ENCODE measurements at places on chromosomes 16 and 17. TPM values are rescaled to one million over a fixed set of nuclear protein-coding genes. Genes with fewer than 3 reads are reported as not detected.

- H3K27me3 ChIP-seq, result peaks cover 12% of the 10 kb centered on the region
- DNase-seq, result no peak
- no peak overlapping the region for H3K27ac ChIP-seq
Measured at GRCh38 chr17:42096360-42097111, 1.7 kb downstream of the ZNF385C start.

DNA sequence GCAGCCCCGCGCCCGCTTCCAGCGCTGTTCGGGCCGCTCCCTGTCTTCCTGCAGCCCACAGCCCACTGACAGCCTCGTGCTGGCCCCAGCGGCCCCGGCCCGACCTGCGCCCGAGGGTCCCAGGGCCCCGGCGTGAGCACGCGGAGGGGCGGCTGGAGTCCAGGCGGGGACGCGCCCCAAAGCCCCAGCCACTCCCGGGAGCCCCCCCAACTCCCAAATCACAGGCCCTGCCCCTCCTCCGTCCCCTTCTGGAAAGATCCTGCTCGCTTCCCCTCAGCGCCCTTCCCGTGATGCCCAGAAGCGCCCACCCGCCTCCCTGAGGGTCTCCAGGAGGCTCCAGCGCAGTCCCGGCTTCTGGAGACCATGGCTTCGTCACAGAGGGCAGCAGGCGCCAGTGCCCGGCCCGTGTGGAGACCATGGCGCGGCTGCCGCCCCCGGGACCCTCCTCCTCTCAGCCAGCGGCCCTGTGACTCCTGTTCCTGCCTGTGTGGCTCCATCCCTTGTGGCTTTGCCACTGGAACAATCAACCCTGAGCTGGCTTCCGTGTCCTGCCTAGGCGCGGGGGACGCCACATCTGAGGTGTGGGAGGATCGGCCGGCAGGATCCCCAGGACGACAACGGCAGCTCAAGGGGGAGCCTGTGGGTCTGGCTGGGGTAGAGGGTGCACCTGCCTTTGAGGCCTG is 3.9 kb downstream of the UTS2R start:
- no peak for DNase-seq
- H3K4me3 ChIP-seq, result no peak overlapping the region
- H3K27me3 ChIP-seq, result peaks cover 14% of the 10 kb centered on the region
- no peaks in the 10 kb centered on the region for H3K36me3 ChIP-seq
- H3K27ac ChIP-seq, result no peak overlapping the region

DNA sequence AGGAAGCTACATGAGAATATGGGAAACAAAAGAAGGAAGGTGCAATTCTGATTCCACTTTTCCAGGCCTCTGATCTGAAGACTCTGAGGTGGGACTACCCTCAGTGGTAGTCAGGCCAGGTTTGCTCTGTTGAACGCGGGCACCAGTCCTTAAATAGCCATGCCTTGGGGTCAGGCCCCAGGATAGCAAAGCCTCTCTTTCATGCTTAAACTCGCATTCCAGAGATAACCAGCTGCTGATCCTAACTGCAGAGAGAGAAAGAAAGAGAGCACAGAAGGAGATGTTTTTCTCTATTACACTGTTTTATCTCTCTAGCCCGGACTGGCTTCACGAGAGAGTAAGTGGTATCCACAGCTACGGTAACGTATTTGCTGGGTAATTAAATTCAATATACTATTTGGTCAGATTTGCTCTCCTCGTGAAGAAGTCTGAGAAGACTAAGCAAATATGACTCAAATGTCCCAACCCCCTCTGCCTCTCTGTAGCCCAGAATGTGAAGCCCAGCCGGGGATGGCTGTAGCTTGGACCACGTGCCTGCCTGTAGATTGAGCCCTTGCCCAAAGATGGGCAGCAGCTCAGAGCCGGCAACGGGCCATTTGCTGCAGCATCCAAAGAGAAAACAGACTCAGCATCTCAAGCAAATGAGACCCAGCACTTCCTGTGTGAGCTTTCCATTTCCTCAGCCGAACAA is 122.2 kb downstream of the SMG6 start:
- peaks cover 6% of the 10 kb centered on the region for H3K4me1 ChIP-seq
- no peak overlapping the region for H3K27ac ChIP-seq
- DNase-seq, result no peak
- H3K4me3 ChIP-seq, result no peak overlapping the region

DNA sequence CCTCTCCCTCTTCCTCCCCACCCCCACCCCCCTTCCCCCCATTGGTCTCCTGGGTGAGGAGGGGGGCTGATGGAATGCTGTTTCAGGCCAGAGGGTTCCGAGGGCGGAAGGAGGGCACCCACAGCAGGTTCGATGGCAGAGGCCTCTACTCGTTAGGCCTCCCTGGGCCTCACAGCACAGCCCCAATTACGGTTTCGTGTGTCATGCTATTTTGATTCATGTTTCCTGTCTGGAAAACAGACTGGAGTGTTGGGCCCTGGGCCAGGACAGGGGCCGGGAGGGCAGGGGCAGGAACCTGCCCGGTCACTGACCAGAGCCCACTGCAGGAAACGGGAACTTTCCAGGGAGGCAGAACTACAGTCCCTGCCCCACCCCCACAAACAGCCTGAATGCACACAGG is 138.2 kb downstream of the C16orf95 start:
- H3K27ac ChIP-seq, result no peak overlapping the region
- no peaks in the 10 kb centered on the region for H3K27me3 ChIP-seq
- peak; percentile 43 for DNase-seq
- H3K36me3 ChIP-seq, result no peaks in the 10 kb centered on the region
- no peaks in the 10 kb centered on the region for H3K4me1 ChIP-seq

- H3K27ac ChIP-seq, result no peak overlapping the region
- no peaks in the 10 kb centered on the region for H3K27me3 ChIP-seq
- no peaks in the 10 kb centered on the region for H3K36me3 ChIP-seq
- no peak for DNase-seq
- no peak overlapping the region for H3K4me3 ChIP-seq
Measured at GRCh38 chr17:82976982-82977488, 102.4 kb upstream of the METRNL start.

DNA sequence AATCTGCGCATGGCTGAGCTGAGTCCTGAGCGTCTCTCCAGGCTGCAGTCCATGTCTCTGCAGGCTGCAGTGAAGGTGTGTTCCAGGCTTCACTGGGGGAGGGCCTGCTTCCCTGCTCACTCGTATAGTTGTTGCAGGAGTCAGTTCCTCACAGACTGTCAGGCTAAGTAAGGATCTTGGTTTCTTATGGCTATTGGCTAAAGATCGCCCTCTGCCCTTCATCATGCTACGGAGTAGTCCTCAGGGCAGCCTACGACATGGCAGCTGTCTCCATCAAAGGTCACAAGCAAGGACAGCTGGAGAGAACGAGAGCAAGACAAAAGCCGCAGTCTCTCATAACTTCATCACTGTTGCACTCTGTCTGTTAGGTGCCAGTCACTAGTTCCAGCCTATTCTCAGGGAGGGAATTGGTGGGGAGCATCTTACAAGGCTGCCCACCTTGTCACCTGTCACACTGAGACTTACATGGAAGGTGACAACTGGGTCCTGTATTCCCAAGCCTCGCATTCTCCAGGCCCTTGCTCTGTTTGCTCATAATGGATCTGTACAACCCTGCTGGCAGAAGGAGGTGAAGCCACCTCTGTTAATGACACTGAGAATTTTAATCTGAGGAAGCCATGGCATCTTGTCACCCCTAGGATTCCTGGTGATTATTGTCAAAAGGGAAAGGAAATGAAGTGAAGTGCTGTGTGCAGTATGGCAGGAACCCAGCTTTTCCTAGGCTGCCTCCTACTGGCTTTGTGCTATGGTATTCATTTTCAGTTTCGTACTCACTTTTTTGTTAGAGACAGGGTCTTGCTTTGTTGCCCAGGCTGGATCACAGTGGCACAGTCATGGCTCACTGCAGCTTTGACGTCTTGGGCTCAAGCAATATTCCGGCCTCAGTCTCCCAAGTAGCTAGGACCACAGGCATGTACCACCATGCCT is 43.4 kb downstream of the MFSD11 start:
- H3K4me1 ChIP-seq, result no peaks in the 10 kb centered on the region
- peaks cover 11% of the 10 kb centered on the region for H3K36me3 ChIP-seq
- H3K27me3 ChIP-seq, result no peaks in the 10 kb centered on the region
- no peak overlapping the region for H3K4me3 ChIP-seq
- H3K27ac ChIP-seq, result no peak overlapping the region

GRCh38 chr16:25014500-25015147 is 545 bp downstream of the ARHGAP17 start:
- H3K4me1 ChIP-seq, result no peaks in the 10 kb centered on the region
- peaks cover 21% of the 10 kb centered on the region for H3K36me3 ChIP-seq
- H3K4me3 ChIP-seq, result peak overlapping the region; percentile 94
- no peaks in the 10 kb centered on the region for H3K27me3 ChIP-seq
- peak; percentile 51 for DNase-seq
- no peak overlapping the region for H3K27ac ChIP-seq

- H3K27ac ChIP-seq, result no peak overlapping the region
- no peak for DNase-seq
- H3K27me3 ChIP-seq, result peaks cover 21% of the 10 kb centered on the region
- peaks cover 6% of the 10 kb centered on the region for H3K4me1 ChIP-seq
Measured at GRCh38 chr16:56609463-56609921, 1.1 kb downstream of the MT2A start.

DNA sequence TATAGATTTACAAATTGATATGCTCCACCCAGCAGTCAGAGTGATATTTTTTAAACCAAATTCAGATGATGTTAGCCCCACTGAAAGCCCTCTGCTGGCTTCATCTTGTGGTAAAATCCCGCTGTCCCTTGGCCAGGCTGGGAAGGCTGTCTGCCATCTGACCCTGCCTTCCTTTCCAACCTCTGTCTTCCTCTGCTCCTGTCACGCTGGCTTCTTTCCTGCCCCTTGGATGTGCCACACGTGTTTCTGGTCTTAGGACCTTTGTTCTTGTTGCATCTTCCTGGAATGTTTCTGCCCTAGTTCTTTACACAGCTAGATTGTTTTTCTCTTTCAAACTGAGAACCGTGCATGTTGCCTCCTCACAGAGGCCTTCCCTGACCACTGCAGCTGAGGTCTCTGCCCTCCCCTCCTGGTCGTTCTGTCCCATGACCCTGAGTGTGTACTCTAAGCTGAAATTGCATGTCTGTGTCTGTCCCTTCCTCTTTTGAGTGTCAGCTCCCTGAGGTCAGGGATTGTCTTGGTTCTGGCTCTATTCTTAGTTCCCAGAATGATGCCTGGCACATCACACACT is 11.4 kb downstream of the NT5M start:
- H3K27me3 ChIP-seq, result no peaks in the 10 kb centered on the region
- 0 out of 2 replicates have a peak, but pooled peaks cover 3% of the 10 kb centered on the region for H3K4me1 ChIP-seq
- H3K4me3 ChIP-seq, result no peak overlapping the region
- no peak for DNase-seq

- no peak overlapping the region for H3K27ac ChIP-seq
- H3K4me3 ChIP-seq, result no peak overlapping the region
- peaks cover 2% of the 10 kb centered on the region for H3K36me3 ChIP-seq
- H3K4me1 ChIP-seq, result peaks cover 6% of the 10 kb centered on the region
- H3K27me3 ChIP-seq, result no peaks in the 10 kb centered on the region
- DNase-seq, result no peak
Measured at GRCh38 chr17:53630638-53631037, 192.1 kb upstream of the KIF2B start.

GRCh38 chr17:32873114-32873513 is 3.8 kb downstream of the MYO1D start:
- H3K4me3 ChIP-seq, result no peak overlapping the region
- no peaks in the 10 kb centered on the region for H3K27me3 ChIP-seq
- DNase-seq, result no peak
- no peak overlapping the region for H3K27ac ChIP-seq
- no peaks in the 10 kb centered on the region for H3K4me1 ChIP-seq

DNA sequence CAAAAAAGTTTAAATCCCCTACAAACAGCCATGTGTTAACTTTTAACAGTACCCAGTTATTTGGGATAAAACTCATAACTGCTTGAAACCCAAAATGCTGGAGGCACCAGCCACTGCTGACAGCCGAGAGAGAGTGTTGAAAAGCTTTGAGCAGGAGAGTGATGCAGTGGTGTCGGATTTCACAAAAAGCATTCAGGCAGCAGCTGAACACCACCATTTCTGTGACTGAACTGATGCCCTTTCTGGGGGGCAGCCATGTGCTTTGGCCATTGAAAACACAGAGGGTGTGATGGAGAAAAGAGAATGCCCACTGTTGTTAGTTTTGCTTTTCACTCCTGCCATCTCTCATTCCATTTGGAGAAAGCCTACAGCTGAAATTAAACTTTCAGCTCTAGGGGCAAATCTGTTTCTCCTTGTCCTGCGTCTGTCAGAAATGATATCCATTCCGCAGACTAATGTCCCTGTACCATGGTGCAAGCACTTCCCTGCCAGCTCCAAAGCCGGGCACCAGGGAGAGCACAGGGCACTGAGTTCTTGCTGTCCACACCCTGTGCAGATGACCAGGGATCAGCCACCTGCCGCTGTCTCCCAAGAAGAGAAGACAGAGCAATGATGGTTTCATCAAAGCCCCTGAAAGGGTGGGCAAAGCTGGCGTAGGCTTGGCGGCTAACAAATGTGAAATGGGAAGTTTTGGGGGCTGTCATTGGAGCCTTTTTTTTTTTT is 16.6 kb upstream of the MLYCD start:
- no peak overlapping the region for H3K4me3 ChIP-seq
- no peak overlapping the region for H3K27ac ChIP-seq
- no peaks in the 10 kb centered on the region for H3K4me1 ChIP-seq
- H3K36me3 ChIP-seq, result no peaks in the 10 kb centered on the region
- H3K27me3 ChIP-seq, result no peaks in the 10 kb centered on the region
- no peak for DNase-seq

DNA sequence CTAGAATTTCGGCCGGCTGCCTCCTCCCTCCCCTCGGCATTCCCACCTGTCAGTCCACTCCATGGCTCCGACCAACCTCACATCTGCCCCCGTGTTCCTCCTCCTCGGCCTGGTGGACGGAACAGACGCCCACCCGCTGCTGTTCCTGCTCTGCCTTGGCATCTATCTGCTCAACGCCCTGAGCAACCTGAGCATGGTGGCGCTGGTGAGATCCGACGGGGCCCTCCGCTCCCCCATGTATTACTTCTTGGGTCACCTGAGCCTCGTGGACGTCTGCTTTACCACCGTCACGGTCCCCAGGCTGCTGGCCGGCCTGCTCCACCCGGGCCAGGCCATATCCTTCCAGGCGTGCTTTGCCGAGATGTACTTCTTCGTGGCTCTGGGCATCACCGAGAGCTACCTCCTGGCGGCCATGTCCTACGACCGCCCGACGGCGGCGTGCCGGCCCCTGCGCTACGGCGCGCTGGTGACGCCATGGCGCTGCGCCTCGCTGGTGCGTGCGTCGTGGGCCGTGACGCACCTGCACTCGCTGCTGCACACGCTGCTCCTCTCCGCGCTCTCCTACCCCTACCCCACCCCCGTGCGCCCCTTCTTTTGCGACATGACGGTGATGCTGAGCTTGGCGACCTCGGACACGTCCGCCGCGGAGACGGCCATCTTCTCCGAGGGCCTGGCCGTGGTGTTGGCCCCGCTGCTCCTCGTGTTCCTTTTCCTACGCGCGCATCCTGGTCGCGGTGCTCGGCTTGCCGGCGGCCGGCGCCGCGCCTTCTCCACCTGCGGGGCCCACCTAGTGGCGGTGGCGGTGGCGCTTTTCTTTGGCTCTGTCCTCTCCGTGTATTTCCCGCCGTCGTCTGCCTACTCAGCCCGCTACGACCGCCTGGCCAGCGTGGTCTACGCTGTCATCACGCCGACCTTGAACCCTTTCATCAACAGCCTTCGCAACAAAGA is at the start of gene OR3A2:
Gene OR3A2, minus strand, starts transcription at position 440 of the 948 bp plus-strand sequence.
- no peak within 1 kb of the TSS for H3K4me3 ChIP-seq
- no peaks in the 10 kb centered on the region for H3K27me3 ChIP-seq
- H3K4me1 ChIP-seq, result no peaks in the 10 kb centered on the region
- H3K27ac ChIP-seq, result no peak within 1 kb of the TSS
- 0 out of 2 replicates have a peak, but pooled peaks cover 9% of the 10 kb centered on the region for H3K36me3 ChIP-seq
- DNase-seq, result peak; percentile 56

GRCh38 chr16:9071377-9071776 is 20.1 kb upstream of the HAPSTR1 start:
- no peak overlapping the region for H3K27ac ChIP-seq
- no peaks in the 10 kb centered on the region for H3K4me1 ChIP-seq
- no peaks in the 10 kb centered on the region for H3K36me3 ChIP-seq
- H3K27me3 ChIP-seq, result no peaks in the 10 kb centered on the region
- DNase-seq, result no peak

The MAF gene
- 4.9 TPM for total RNA-seq

The FDXR gene
- total RNA-seq, result 43.2 TPM

The NXPH3 gene
- total RNA-seq, result 1.3 TPM
